Central memory CD8-positive, alpha-beta T cell (primary cell): ENCODE measurements at places on chromosomes 16 and 17.
A peak's percentile ranks its signal among the peaks of the same experiment; 100 is the strongest.

GRCh38 chr17:1201132-1201702 lies 21.4 kb upstream of the ABR start:
- peak; percentile 45 for DNase-seq

GRCh38 chr17:34723875-34724274 lies 144.5 kb downstream of the TMEM132E start:
- DNase-seq, result no peak

GRCh38 chr17:51748749-51749604 lies 409.5 kb downstream of the CA10 start:
- no peak for DNase-seq

GRCh38 chr16:55101026-55101425 lies 170.4 kb downstream of the IRX5 start:
- no peak for DNase-seq

GRCh38 chr17:62966426-62967204 lies 580 bp downstream of the TANC2 start:
- no peak for DNase-seq

DNA sequence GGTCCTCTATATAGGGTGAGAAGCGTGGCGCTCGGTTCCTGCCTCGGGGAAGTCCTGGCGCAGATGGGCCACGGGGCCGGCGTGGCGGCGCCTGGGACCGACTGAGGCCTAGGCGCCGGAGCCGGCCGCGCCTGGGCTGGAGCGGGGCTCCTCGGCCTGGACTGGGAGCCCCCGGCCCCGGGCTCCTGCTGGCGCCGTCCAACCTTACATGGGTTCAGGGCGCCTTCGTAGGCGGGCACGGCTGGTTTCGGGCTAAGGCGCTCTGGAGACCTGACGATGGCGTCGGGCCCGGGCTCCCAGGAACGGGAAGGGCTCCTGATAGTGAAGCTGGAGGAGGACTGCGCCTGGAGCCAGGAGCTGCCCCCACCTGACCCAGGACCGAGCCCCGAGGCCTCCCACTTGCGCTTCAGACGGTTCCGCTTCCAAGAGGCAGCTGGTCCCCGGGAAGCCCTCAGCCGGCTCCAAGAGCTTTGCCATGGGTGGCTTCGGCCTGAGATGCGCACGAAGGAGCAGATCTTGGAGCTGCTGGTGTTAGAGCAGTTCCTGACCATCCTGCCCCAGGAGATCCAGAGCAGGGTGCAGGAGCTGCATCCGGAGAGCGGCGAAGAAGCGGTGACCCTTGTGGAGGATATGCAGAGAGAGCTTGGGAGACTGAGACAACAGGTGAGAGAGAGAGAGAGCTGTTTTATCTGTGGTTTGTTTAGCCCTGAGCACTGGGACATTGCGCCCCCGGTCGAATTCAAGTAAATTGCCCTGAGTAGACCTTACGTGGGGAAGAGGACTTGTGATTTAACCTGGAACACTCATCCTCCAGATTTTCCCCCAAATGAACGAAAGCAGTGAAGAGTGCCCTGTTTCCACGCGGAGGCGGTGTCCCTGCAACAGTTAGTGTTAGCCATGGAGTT lies 504 bp downstream of the ZNF263 start:
- no peak for DNase-seq

GRCh38 chr17:70060415-70060814 lies 14.6 kb upstream of the KCNJ16 start:
- no peak for DNase-seq

DNA sequence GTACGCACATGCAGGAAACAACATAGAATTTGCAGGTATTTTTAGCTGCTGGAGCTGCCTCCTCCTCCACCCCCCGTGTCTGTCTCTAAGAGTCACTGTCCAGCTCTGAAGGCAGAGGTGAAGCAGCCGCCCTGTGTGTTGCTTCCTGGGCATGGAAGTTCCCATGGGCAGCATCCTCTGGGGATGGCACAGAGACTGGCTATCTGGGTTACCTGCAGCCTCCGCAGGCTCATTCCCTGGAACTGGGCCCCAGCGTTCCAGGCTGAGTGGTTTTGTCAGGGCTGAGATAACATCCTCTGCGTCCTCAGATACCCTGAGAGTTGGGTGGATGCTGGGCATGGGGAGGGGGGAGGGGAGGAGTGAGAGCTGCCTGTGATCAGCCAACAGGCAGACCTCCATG lies 41.5 kb upstream of the MRTFB start:
- no peak for DNase-seq
